ENCODE measurements at places on chromosomes 1 and 21. TPM values are rescaled to one million over a fixed set of nuclear protein-coding genes. Genes with fewer than 3 reads are reported as not detected.
A peak's percentile ranks its signal among the peaks of the same experiment; 100 is the strongest.

Gene PLPPR4
- 0.66 TPM for total RNA-seq

- DNase-seq, result no peak
Observed at GRCh38 chr1:84988588-84988987, 8.3 kb downstream of the MCOLN2 start.

GRCh38 chr1:10779841-10780240 lies 16.6 kb downstream of the CASZ1 start:
- DNase-seq, result no peak

DNA sequence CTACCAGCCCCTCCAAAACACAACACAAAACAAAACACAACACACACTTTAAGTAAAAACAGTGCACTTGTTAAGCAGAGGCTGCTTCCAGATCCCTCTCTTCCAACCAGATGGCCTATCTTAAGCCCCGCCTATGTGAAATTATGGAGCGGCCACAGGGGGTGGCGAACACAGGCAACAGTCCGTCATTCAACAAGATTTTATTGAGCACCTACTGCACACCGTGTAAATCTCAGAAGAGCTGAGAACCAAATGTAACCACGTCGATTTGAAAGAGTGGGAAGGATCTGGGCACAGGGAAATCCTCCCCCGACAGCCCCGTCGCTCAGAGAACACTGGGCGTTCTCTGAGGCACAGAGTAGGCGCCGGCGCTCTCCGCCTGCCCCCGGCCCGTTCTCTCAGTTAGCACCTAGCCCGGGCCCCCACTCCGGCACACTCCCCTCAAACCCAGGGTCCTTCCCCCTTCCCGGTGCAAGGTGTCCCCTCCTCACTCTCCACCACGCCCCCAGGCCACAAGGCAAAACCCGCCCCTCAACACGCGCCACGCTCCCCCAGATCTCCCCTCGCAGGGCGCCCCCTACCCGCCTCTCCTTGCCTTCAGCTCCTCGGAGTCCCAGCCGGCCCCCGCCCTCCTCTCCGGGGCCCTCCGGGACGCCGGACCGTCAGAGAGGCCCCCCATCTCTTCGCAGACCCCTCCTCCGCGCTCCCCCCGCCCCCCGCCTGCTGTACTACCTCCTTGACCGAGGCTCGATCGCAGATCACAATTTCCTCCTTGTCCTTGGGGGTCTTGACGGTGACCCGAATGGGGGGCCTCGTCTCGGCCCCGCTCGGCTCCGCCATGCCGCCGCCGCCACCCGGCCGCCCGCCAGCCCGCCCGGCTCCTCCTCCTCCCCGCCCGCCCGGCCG lies 483 bp downstream of the UBQLN4 start:
- peak; percentile 93 for DNase-seq

Gene RCSD1
- 92.7 TPM for total RNA-seq

- DNase-seq, result no peak
Observed at GRCh38 chr1:97174039-97174704, 452.6 kb downstream of the PTBP2 start.

DNA sequence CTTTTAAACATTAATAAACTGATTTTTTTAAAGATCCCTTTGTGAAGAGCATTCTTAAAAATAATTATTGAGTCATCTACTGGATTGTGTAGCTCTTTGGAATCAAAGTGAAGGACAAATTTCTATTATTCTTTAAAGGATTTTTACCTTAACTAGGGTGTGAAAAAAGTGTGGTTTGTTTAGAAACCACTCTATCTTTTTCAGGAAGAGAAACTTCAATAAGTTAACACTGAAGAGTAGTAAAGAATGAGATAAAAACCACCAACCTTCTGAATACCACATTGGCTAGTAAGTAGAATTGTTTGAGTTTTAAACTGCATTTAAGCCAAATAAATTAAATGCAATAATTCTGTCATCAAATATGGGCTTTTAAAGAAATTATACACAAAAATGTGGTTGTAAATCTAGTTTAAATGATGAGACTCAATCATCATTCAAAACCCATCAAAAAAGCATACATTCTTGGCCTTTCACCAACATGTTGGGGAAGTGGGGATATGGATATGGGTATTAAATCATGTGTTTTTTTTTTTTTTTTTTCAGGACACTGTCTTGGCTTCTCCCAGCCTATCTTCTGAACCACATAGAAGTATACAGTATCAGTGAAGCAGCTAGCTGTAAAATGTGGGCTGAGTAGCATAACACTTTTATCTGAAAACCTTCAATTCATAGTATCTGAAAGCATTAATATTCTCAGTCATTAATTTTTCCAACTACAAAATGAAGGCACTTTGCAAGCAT lies 4.8 kb downstream of the S1PR1 start:
- no peak for DNase-seq
